ENCODE measurements at places on chromosomes 2 and 18.

DNA sequence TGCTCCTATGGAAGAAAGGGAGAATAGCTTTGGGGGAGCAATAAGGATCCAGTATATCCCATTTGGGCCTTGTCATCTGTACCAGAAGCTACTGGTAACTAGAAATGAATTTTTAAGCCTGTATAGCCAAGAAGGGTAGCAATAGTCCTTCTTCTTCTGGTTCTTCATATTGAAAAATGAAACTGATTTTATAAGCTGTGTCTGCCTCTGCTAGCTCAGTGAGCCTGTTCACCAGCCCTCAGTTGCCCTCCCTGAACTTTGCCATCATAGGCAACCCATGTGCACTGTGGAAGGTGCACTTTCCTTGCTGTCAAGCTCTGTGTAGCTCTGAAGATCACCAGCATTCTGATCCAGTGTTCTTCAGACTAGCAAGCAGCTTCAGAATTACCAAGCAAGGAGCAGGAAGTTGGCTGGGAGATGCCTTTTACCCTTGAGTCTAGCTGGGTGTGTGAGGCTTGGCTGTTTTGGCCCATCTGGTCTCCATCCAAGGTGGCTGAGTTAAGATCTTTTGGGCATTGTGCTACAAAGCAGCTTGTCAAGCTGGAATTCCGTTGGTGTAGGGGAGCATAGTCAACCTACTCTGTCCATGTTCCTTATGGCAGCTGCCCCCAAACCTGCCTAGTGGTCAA lies 55.8 kb upstream of the MGAT5 start:
- DNase-seq = no peak

DNA sequence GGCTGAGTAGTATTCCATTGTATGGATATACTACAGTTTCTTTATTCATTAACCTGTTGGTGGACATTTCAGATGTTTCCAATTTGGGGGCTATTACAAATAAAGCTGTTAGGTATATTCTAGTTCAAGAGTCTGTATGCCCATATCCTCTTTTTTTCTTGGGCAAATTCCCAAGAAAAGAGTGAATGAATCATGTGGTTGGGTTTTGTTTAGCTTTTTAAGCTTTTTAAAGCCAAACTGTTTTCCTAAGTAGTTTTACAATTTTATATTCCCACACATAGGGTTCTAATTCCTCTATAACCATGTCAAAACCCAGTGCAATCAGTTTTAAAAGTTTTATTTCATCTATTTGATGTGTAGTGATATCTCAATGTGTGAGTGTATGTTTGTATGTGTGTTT lies 44.9 kb upstream of the BAZ2B start:
- no peak for DNase-seq

DNA sequence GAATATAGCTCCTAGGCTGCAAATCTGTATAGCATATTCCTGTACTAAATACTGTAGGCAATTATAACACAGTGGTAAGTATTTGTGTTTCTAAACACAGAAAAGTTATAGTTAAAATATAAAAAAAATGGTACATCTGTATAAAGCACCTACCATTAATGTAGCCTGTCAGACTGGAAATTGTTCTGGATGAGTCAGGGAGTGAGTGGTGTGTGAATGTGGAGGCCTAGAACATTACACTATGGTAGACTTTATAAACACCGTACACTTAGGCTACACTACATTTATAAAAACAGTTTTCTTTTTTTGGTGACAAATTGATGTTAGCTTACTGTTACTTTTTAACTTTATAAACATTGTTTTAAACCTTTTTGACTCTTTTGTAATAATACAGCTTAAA lies 226.3 kb downstream of the CCDC85A start:
- no peak for DNase-seq

DNA sequence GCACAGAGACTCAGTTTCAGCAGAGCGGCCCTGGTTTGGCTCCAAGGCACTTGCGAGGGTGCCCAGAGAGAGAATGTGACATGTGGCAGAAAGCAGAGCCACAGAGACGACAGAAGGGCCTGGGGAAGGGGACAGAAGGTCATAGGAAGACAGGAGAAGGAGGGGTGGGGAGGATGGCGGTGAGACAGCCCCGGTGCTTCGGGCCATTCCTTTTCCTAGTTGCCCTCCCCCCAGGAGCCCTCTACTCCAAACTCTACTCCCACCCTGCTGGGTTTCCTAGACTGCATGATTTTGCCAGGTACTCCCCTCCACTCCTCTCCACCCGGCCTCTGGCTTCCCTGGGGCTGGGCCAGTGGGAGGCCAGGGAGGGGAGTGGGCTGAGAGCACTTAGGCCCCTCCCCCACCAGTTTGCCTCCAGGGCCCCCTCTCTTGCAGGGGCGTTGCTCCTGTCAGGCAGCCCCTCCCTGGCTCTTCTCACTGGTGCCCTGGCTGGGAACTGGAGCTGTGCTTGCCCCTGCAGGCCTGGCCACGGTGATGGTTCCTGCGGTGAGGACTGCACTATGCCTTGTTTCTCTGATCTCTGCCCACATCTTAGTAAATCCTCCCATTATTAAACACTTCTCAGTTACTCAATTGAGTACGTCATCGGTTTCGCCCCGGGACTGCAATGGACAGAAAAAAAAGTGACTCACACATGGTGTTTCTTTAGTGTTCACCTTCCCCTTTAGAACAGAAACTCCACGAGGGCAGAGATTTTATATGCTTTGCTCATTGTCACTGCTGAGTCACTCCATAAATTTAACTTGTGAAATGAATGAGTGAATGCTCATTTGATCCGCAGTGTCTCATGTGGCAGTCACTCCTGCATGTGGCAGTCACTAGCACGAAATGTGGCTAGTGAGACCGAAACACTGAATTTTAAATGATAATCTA lies 58.7 kb upstream of the SP3 start:
- DNase-seq = no peak

DNA sequence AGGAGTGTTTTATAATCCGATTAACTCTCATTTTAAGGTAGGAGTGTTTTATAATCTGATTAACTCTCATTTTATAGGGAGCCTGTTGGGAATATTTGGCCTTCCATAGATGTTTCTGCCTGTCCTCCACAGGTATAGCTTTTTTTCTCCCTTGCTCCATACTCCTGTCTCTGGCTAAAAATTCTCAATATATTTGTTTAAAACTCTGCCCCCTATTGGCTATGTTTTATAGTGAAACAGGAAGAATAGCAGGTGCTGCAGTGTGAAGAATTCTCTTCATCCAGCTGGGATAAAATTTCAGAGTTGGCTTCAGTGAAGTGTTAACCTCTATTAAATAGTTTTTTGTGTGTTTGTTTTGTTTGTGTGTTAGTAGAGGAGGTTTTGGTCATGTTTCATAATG lies 1046.0 kb upstream of the TMEFF2 start:
- DNase-seq = no peak

DNA sequence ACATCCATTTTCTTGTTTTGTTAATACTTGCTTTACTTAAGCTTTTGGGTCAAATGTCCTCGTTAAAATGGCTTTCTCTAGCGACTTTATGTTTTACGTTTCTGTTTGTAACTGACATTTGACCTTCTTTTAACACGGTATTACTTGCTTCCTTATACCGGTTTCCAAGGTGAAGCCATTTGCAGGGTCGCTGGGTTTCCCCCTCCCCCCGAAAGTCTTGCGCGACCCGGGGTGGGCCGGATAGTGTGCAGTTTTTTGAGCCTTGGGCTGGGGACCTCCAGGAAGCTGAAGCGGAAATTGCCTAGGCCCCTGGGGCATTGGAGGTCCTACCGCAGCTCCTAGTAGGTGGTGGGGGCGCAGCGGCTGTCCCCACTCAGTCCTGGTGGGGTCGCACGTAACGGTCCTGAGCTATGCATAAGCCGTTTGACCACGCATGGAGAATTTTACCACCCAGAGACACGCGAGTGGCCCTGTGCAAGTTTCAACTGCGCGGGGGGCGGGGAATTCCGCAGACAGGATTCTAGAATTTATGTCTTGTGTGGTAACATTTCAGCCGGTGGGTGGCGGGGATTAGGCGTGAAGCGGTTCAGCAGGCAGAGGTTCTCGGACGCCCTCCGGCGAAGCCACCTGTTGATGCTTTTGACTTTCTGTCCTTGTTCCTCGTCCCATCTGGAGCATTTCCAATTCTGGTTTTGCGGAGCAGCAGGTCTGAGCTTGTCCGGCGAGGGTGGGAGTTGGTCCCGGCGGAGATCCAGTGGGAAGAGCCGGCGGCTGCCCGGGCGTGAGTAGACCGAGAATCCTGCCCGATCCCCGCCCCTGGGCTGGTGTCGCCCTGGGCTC lies 2.4 kb downstream of the CFLAR start:
- peak; percentile 92 for DNase-seq

GRCh38 chr2:64327129-64327509 lies 126.8 kb upstream of the LGALSL start:
- no peak for DNase-seq

GRCh38 chr18:305003-305501 lies 37.2 kb upstream of the THOC1 start:
- DNase-seq = no peak

DNA sequence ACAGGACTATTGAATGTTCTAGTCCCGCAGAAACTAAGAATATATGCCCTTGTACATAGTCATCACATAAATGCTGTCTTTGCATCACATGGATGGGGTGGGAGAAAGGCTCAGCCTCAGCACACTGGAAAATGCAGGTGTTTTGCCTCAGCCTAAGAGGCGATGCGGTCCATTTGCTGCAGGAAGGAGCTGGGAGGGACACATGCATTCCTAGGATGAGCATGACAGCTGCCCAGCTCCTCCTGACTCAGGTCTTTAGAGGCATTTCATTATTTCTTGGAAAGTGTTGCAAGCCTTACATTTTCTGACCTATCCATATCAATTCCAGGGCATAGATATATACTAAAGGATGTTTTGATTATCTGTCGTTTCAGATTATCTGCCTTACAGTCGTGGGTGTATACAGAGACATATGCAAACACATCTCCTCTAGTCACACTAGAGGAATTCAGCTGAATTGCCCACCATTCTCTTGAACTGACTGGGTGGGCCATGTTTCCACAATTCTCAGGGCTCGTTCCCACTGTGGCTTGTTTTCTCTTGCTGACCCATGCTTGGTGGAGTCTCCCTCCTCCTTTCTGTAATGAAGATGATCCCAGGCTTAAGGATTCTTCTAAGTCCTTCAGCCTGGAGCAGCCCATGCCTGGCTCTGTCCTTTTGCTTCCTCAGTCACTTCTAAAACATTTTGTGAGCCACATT lies 156.9 kb downstream of the SETBP1 start:
- DNase-seq = no peak

GRCh38 chr2:48946449-48947048 lies 191.0 kb upstream of the LHCGR start:
- peak; percentile 81 for DNase-seq

GRCh38 chr2:128813352-128814034 lies 494.8 kb upstream of the HS6ST1 start:
- DNase-seq = no peak

DNA sequence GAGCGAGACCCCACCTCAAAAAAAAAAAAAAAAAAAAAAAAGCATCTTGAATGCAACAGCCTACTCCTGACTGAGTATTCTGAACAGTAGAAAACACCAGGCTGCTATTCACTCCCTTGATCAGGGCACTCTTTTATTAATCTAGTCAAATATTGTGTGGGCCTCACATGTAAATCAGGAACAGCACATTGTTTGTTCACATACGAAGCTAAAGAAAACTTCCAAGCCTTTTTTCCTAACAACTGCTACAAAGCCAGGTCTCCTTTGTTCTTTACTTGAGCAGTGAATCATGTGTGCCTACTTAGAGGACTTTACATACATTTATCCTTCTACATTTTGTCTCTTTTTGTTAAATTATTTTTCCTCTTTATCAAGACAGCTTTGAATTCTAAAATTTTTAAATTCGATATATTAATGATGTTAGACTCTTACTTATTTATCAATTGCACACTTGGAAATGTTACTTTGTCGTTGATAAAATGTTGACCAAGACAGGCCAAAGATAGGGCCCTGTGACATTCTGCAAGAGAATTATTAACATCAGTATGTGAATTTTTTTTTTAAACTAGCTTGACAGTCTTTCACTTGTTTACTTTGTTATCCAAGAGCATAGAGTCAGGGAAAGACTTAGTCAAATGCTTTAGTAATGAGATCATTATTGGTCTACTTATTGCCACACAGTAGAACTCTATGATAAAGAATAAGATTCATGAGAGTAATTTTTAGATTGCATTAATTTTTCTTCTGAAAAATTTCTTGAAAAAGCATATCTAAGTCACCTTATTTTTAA lies 13.2 kb downstream of the SPATS2L start:
- no peak for DNase-seq

GRCh38 chr2:180077295-180077906 lies 70.3 kb upstream of the CWC22 start:
- DNase-seq = no peak

DNA sequence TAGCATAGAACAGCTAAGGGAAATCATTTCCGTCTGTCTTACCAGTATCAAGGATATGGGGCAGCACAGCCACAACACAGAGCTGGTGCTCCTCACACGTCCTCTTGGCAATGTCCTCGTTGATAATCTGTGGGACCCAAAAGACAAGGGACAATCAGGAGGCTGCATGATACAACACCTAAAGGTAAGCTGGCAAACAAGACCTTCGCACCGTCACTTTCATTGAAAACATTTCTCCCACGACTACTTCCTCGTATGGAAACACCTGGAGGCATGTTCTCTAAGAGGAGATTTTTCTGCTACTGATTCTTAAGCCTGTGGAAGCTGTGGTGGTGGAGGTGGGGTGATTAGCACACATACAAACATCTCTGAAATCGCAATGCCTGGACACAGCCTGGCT lies 23.7 kb downstream of the PDIA6 start:
- DNase-seq = no peak

DNA sequence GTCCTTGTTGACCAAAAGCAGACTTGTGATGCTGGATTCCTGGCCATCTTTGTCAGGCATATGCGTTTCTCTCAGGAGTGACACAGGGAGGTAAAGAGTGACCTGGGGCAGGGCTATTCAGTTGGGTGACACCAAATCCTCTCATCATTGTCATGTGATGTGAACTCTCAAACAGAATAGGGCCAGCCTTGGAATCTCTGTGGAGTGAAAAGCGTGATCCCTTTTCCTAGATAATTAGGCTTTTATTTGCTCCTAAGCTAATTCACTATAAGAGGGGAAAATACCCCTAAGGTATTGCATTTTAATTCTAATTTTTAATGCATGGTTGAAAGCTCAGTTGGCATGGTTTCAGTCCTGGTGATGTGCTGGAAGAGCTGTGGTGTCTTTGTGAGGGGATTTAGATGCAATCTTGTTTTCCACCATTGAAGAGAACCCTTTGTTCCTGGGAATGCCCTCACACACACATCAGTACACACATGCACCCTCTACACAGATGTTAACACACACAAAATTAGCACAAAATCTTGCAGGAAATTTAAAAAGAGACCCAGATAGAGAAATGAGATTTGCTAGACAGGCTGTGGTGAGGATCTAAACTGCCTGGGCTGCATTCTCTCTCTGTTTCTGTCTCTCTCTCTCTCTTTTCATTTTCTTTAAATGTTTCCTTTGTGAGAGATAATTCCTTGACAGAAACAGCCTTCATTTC lies 349.9 kb downstream of the TSN start:
- no peak for DNase-seq

GRCh38 chr2:218567797-218568189 lies 358 bp downstream of the USP37 start:
- DNase-seq = no peak

DNA sequence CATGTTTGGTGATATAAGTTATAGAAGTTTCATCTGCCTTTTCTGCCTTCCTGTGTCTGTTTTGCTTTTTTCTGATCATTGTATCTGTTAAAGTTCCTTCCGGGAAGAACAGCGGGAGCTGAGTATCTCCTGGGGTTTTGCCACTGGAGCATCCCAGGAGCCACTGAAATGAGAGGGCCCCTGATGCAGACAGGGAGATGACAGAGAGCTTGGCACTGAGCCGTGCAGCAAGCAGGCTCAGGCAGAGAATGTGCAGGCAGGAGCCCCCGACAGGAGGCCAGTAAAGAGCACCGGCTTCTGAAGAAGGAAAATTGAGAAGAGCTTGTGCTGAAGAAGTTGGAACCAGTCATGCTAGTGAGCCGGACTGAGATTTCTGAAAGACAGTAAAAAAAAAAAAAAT lies 137.8 kb downstream of the TDRD15 start:
- no peak for DNase-seq

All from posterior cingulate gyrus (tissue), 11 donors.